ENCODE measurements at places on chromosomes 6 and 20.

DNA sequence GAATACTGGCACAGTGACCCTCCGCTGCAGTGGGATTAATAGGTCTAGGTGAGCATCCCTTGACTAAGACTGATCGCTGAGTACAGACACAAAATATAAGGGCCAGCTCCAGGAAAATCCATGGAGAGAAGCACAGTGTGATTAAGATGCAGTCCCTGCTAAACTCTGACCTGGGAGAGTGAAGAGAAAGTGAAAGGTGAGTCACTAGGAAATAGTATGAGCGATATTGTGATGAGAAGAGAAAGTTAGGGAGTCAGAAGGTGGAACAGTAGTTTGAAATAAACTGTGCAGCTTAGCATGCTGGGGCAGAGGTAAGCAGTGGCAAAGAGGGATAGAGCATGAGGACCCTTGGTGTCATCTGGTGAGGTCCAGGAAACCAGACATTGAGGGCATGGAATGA, 278.6 kb upstream of the MAP3K7 start:
- no peak for DNase-seq

DNA sequence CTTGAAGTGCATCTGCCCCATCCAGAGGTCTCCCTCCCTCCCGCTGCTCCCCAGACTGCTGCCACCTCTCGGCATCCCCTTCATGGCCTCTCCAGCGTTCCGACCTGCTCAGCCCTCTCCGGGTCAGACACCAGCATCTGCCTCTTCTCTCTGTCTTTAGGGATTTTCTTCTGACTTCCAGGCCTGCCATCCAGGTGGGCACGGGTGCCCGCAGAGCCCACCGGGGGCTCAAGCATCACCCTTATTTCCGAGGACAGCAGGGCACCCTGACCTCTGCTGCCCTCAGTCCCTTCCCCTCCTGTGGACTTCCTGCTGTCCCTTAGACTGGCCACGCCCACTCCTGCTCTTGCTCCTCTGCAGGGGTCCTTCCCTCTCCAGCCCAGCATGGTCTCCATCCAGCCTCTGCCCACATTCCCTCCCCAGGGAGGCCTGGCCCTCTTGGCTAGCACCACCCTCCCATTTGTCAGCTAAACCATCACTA, 3.3 kb downstream of the NPEPL1 start:
- no peak for DNase-seq

- no peak for DNase-seq
Observed at GRCh38 chr20:53210931-53211330, 238.8 kb downstream of the TSHZ2 start.

- no peak for DNase-seq
Observed at GRCh38 chr6:364609-365540, 26.7 kb upstream of the IRF4 start.

GRCh38 chr6:92361990-92362389, 1057.4 kb downstream of the EPHA7 start:
- no peak for DNase-seq

DNA sequence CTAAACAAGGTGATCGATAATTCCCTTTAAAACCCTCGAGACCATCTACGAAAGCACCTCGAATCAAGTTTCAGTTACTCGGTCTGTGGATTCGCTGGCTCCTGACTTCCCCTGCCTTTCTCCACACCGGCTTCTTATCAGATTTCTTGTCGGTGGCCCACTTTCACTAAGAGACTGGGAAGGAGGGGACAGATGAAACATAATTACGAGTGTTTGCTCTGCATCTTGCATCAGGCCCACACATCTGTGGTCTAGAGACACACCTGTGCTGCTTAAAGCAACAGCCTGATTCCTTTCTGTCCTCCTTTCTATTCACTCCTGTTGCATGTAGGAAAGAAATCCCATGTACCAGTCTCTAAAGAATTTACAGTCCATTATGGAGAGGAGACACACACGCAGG, 37.7 kb downstream of the INSM1 start:
- DNase-seq = no peak

DNA sequence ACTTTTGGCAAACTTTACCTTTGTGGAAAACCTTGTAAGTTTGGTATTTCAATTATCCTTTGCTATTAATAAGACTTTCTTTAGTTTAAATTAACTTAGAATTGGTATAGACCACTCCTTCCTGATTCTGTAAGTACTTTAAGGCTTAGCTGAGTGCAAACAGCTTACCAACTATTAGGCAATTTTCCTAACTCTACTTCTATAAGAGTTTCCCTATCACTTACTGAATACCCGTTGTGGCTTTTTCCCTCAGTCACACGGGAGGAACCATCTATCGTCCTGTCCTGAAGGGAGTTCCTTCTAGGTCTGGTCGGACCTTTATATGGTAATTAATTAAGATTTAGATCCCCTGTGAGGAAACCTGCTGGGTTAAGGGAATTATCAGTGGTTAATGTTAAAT, 9.6 kb downstream of the SLC35A1 start:
- DNase-seq = no peak

- DNase-seq = no peak
Observed at GRCh38 chr6:42387336-42387735, 64.4 kb downstream of the TRERF1 start.

GRCh38 chr20:17210983-17211382, 15.9 kb upstream of the PCSK2 start:
- no peak for DNase-seq

DNA sequence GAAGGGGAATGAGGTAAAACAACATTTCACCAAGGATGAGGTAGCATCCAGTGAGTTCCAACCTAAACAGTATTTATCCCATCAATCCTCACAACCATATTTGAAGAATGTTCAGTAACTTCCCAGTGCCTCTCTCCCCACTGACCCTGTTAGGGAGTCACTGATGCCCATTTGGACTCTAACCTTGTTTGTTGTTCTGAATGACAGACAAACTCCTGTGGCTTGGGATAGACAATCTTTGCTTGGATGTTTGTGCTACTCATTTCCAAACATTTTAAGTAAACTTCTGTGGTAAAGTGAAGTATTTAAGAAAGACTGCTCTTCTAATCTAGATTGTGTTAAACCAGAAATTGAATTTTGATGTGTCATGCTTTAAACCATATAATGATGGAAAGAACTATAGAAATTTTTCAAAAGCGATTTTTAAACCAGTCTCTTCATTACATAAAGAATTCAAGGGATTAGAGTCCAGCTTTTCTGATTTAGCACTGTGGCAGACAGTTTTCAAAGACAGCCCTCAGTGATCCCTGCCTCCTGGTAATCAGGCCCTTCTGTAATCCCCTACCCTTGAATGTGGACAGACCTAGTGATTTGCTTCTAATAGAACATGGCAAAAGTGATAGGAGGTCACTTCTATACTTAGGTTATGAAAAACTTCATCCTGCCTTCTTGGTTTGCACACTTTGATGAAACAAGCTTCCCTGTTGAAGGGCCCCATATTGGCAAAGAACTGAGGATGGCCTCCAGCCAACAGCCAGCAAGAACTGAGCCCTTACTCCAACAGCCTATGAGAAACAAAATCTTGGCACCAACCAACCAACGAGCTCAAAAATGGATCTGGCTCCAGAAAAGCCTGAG, 191.6 kb downstream of the DST start:
- no peak for DNase-seq

DNA sequence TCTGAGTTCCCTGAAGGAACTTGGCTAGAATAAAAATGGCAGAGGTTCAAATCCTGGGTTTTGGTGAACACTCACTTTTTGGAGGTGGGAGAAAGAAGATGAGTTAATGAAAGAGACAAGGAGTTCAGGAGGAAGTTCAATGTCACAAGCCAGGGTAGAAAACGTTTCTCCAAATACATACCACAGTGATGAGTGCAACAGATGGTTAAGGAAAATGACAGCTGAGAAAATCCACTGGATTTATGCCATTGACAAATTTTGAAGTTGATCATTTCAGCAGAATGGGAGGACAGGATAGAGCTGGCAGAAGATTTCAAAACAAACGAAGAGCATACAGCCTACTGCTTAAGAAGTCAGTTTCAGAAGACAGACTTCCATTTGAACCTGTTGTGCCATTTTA, 122.7 kb downstream of the GFRAL start:
- no peak for DNase-seq

DNA sequence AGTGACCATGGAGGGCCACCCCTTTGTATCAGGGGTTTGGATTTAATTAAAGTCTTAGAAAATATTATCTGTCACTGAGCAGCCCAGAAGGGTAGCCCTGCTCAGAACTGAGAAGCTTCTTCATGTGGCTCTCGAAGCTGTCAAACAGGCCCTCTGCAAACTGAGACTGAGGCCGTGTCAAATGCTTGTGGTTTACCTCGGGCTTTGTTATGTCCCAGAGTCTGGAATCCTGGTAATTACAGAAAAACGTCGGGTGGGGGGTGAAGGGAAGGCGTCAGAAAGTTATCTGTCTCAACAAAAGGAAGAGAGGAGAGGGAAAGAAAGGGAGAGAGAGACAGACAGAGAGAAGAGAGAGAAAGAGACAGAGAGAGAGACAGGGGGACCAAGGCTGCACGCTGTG, 200.8 kb downstream of the BMP7 start:
- DNase-seq = no peak

DNA sequence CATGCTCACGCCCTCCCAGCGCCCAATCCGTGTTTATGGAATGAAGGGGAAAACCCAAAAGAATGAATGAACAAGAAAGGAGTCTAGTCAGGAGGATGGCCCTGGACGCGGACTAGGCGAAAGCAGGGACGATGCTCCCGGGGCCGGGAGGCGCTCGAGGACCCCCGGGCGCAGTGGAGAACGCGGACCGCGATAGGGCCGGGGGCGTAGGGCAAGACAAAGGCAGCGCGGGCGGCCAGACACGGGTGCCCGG, 758 bp downstream of the GCLC start:
- no peak for DNase-seq

- DNase-seq = no peak
Observed at GRCh38 chr6:2876210-2877056, 26.7 kb downstream of the SERPINB9 start.

DNA sequence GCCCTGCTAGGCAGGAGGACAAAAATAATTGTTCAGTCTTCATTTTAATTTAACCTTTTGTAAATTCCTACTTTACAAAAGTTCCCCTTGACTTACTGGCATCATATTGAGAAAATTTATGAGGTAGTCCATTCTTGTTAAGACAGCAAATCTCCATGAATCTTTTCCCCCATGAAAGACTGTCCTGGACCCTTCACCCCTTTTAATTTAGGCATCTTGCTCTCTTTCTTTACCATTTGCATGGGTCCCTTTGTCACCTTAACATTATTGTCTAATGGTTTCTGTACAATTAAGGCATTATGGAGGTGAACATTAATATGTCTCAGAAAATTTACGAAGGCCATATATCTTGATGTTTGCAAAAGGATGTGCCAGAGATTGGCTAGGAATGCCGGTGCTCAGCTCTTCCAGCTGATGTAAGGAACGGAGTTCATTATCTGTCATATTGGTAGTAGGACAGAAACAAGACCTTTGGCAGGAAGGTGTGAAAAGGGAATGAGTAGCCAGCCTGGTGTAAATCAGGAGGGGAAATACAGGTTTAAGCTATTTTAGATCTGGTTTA, 382.8 kb upstream of the TSHZ2 start:
- no peak for DNase-seq

GRCh38 chr20:2745060-2745910, 52.7 kb downstream of the EBF4 start:
- DNase-seq = no peak

DNA sequence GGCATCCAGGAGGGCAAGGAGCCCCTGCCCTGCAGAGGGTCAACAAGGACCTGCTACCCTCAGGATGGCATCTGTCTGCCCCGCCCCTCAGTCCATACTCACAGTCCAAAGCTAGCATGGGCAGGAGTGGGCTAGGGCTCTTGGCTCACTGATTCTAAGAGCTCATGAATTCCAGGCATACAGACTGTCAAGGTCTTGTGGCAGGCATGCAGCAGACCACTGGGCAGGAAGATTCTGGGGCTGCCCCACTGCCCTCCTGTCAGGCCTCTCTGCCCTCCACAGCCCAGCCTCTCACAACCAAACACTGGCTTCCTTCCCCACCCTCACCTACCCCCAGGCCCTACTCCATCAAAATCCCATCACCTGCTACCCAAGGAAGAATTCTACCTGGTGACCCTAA, 5.6 kb upstream of the SLC4A11 start:
- no peak for DNase-seq

- DNase-seq = no peak
Observed at GRCh38 chr6:142829556-142829955, 115.4 kb downstream of the HIVEP2 start.

Measured in esophagus squamous epithelium (tissue), 5 donors.